Nucleus accumbens (tissue), 56 donors: ENCODE measurements at places on chromosomes 5 and 9.

DNA sequence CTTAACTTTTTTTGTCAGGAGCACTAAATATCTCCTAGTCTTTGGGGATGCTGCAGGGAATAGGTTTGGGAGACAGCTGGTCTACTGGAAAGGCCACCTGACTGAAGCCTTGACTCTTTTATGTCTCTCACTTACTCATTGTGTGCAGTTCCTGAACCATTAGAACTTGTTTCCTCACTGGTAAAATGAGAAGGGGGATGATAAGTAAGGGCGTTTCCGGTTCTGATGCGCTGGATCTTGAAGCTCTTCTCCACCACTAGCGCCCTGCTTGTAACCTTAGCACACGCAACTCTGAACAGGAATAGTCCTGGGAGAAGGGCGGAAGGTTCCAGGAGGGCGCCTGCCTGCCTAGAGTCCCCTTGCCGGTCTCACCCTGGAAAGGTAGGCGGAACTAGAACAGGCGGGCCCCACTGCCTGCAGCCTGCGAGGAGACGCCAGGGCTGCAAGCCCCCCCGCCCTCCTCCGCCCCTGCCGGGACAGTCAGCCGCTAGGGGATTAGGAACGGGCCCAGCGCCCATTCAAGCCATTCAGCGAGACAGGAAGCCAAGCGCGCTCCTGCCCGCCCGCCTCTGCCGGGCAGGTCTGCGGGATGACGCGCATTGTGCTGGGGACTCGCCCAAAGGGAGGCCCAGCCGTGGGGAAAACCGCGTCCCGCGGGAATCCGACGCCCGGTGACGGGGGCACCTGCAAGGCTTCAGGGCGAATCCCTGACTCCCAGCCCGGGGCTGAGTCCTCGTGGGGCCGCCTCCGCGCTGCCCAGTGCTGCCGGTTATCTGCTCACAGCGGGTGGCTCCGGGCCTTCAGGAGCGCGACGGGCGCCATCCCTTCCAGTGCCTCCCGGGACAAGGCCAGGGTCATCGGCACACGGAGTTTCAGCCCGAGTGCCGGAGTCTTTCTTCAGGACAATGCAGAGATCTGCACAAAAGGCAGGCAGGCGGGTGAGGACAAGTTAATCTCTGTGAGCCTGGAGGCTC, 44.0 kb upstream of the XPA start:
- no peak for DNase-seq

GRCh38 chr9:135939351-135940265, 21.6 kb downstream of the UBAC1 start:
- no peak for DNase-seq

GRCh38 chr5:93192087-93192486, 388.9 kb downstream of the NR2F1-AS1 start:
- DNase-seq = no peak

- DNase-seq = no peak
Observed at GRCh38 chr5:109898269-109899162, 208.8 kb downstream of the MAN2A1 start.

DNA sequence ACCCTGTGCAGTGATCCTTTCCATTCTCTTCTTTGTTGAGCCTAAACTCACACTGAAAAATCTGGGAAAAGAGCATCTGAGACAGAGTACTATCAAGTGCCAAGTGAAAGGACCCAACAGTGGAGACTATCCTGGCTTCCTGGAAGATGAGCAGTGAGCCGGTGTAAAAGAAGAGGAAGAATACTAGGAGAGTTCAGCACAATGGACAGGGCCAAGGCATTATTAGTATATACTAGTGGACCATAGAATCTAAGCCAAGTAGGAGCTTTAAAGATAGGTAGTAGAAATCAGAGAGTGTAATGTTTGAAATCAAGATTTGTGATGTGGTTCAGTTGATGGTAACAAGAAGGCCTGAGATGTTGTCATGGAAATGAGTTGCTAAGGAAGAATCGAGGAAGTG, 140.8 kb downstream of the CAMK4 start:
- DNase-seq = no peak

GRCh38 chr9:131733541-131734061, 6.3 kb downstream of the RAPGEF1 start:
- no peak for DNase-seq

DNA sequence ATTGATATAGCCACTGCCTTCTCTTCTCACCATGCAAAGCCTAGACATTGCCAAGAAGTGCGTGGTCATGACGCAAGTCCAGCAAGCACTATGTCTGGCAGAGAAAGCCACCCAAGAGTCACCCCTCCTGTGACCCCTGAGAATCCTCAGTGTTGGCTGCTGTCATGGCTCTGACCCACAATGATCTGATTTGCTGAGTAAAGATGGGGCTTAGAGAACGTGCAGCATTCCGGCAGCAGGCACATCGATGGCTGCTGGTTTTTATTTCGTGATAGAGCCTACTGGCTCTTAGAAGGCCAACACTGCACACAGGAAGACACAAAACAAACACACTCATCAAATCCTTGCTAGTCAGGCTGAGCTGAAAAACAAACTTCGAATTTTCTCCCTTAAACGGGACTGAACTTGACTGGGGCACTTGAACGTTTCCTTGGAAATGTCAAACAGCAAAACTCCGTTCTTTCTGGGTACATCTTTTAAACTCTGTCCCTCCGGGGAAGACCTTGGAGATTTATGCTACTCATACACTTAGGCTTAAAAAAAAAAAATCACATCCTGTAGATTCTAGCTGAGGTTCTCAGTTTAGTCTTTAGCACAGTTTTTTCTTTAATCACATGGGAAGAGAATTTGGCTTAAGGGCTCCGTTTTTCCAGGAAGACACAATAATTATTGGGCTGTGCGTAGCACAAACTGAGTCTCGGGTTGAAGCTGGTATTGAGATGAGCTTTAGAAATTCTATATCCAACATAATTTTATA, 88.2 kb upstream of the BASP1 start:
- DNase-seq = no peak

DNA sequence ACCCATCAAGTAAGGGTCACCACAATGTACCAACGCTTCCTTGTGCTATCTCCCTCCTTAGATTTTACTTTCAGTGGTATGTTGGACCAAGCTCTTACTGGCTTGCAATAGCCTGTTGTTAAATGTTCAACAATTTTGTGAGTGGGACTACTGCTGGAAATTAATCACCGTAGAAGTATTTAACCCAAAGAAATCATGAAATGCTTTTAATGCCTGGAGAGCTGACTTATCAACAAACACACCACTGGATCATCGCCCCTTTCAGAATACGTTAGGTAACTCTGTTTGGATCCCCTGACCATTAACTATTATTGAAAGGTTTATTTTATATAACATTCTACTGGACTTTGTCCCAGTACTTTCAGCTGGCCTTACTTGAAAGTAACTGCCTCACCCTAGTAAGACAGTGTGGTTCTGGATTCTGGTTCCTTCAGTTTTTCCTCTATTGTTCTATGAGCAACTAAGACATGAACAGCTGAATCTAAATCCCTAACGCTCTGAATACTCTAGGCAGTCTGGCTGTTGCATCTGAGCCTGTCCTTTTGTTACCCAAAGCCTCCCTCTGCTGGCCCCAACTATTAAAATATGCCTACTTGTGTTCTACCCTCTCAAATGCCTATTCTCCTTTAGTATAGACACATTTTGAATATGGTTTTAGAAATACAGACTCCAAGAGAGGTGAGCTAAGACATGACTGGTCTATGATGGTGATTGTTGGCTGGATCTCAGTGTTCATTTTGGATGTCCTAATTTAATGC, 1203.4 kb upstream of the DMAC1 start:
- peak; percentile 26 for DNase-seq

DNA sequence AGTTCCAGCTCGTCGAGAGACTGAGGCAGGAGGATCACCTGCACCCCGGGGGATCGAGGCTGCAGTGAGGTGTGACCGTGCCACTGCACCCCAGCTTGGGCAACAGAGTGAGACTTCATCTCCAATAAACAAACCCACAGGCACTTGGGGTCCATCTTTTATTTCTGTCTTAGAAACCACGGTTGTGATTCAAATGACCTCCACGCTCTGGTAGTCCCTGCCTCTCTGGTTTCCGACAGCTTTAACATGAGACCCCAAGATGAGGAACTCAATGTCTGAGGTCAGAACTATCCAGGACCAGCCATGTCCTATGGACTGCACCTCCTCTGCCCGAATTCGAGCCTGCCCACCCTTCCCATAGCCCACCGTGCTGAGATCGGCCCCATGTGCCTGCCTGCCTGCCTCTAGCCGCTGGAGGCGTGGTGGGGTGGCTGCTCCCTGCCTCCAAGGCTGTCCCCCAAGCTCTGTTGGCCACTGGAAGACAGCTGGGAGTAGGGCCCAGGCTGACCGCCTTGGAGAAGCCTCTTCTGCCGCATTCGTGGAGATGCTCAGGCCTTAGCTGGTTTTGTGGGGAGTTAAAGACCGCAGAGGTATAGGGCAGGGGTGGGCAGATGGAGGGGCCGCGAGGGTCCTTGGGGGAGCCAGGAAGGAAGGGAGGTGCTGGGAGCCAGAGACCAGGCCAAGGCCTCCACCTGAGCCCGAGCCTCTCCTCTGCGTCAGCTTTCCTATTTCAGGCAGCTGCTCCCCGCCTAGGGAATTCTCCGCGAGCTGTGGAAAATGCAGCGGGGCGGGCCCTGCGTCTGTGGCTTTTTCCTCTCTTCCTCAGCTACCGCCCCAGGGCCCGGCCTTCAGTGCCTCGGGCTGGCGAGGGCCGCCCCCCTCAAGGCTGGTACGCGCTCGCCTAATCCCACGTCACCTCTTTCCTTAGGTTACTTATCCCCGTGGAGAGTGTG, 6.9 kb upstream of the WDR5 start:
- no peak for DNase-seq

DNA sequence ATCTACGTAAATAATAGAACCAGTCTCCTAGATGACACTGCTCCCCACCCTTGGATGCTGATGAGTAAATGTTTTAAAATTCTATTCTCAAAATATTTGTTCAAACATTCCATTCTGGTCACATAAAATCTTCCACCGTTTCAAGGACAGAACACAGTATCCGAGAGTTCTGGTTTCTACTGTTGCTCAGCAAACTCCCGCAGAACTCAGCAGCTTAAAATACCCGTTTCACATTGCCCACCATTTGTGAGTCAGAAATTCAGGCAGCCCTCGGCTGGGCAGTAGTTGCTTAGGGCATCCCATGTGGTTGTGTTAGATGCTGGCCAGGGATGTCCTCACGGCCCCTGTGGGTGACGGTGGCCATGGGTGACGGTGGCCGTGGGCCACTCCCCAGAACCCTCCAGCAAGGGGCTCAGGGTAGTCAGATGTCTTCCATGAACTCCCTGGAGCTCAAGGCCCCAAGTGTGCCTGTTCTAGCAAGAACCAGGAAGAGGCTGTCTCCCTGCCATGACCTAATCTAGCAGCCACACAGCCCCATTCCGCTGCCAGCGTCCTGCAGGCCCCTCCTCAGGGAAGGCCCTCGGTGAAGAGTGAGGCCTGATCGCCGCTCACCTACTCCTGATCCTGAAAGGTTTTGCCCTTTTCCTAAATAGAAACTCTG, 17.4 kb downstream of the MGAT1 start:
- DNase-seq = no peak

DNA sequence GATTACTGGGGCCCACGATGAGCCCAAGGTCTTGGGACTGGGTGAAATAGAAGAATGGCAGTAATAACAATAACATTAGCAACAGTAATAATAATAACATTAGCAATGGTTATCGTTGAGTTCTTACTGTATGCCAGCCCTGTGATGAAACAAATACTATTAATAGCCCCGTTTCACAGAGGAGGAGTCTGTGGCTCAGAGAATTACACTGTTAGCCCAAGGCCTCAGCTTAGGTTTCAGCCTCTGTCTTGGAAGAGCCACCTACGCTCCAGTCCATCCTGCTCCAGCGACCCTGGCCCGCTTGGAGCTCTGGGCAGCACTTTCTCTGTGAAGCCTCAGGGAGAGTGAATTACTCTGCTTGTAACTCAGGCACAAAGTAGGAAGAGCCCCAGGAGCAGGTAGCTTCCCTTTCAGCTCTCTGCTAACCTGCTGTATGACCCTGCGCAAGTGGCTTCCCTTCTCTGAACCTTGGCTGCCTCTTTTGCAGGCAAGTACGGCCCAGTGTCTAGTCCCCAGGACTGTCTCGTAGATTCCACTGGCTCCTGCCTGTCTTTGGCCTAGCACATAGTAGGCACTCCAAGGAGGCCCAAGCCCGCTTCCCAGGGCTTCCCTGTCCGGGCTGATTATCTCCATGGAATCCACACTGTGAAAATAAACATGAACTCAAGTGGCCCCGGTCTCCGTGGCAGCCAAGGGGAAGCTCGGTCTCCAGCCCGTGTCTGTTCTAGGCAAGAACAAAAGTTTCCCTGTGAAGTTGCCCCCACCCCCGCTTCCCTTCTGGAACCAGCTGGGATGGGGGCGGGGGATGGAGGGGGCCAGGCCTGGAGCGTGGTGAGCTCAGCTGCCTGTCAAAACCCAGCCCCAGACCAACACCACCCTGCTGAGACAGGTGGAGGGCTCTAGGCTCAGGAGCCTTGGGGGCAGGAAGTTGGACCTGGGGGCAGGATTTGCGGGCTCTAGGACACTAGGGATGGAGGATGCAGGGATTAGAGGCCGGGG, 26.2 kb upstream of the LMX1B start:
- DNase-seq = peak; percentile 88

GRCh38 chr9:76619197-76619596, 145.0 kb upstream of the PCA3 start:
- no peak for DNase-seq

- no peak for DNase-seq
Observed at GRCh38 chr9:70499621-70500020, 85.2 kb upstream of the KLF9 start.

GRCh38 chr9:95981761-95982390, 106.4 kb downstream of the ERCC6L2 start:
- no peak for DNase-seq

DNA sequence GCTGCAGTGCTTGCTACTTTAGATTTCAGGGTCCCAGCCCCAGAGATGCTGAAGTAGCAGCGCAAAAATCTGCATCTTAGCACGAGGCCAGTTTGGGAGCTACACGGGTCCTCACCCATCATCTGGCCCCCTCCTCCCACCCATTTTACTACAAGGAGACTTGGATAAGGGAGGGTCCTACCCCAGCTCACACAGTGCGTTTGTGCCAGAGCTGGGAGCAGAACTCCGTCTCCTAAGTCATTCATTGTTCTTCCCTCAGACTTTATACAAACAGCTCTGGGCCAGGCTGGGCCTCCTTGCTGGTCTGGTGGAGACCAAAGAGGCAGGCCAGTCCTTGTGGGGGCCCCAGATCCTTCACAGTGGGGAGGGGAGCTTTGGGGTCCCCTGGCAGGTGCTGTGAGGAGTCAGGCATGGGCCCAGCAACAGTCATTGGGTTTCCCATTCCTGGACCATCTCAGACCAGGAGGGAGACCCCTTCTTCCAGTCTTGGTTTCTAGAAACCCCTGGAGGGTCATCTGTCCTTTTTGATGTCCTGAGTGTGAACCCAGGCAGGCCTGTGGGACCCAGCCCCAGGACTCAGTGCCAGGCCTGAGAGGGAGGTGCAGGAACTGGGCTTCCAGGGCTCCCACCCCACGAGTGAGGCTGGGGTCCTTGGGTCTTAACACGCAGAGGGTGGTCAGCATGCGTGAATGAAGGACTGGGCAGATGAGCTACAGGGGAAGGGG, 2.3 kb upstream of the IL17B start:
- DNase-seq = no peak

GRCh38 chr5:159965031-159965837, 43.7 kb upstream of the TTC1 start:
- peak; percentile 14 for DNase-seq
